ENCODE measurements at places on chromosomes 1 and 21.

GRCh38 chr1:177998696-177999631 lies 29.1 kb upstream of the SEC16B start:
- DNase-seq, result no peak

GRCh38 chr1:47764461-47765046 lies 232.6 kb downstream of the TRABD2B start:
- no peak for DNase-seq

DNA sequence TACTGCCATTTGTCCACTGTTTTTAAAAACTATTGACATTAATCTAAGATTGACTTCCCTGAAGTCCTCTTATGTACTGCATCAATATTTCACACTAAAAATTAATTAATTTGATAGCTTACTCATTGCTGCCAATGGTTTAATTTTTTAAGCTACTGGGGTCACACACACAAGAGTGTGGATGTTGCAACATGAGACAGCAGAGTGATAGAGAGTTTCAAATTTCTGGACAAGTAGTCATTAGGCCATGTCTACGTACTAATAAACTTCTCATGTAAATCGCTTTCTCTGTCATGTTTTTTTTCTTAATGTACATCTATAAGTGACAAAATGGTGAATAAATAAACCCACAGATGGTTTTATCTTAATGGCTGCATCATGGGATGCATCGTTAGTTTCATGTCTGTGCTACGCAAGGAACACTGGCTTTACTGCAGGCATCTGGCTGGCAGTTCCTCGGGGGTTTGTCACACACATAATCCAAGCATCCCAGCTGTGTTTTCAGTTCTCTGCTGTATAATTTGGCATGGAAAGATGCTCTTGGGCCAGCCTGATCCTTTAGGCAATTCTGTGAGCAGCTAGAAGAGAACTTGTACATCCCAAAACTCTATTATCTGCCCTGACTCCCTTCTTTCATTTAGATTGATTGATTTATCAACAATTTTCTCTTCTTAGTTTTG lies 16.4 kb upstream of the CHODL start:
- no peak for DNase-seq

- DNase-seq, result no peak
These were observed 63.4 kb upstream of the CSF1 start for GRCh38 chr1:109847251-109847650.

GRCh38 chr1:203871114-203871880 lies 9.9 kb downstream of the SNRPE start:
- peak; percentile 76 for DNase-seq

DNA sequence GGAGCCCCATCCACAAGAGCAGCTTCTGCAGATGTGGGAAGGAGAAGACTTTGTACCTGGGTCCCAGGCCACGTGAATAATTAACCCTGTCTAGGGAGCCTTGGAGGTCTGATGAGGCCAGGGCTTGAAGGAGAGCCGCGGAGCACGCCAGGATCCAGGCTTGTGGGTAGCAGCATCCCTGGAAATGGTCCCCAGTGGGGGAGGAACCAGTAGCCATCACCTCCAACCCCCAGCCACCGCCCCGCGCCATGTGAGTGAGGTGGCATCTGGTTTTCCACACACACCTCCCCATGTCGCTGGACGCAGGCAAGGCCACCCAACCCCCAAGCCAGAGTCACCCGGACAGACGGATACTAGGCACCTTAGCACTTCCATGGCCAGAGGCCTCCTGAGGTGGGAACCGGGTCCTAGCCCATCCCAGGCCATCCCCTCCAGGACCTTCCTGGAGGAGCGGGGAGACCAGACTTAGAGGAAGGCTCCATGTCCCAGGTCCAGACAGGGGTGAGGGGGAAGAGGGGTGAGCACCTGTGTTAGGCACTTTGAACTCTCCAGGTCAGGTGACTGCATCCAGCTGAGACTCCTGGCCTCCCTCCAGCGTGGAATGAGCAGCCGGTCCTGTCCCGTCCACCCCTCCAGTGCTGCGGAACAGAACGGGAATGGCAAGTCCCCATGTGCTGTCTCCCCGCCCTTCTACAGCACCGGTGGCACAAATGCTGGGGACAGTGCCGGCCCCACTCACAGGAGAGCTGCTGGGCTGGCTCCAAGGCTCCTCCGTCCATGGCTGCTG lies 53.2 kb downstream of the RIPK4 start:
- DNase-seq, result no peak

DNA sequence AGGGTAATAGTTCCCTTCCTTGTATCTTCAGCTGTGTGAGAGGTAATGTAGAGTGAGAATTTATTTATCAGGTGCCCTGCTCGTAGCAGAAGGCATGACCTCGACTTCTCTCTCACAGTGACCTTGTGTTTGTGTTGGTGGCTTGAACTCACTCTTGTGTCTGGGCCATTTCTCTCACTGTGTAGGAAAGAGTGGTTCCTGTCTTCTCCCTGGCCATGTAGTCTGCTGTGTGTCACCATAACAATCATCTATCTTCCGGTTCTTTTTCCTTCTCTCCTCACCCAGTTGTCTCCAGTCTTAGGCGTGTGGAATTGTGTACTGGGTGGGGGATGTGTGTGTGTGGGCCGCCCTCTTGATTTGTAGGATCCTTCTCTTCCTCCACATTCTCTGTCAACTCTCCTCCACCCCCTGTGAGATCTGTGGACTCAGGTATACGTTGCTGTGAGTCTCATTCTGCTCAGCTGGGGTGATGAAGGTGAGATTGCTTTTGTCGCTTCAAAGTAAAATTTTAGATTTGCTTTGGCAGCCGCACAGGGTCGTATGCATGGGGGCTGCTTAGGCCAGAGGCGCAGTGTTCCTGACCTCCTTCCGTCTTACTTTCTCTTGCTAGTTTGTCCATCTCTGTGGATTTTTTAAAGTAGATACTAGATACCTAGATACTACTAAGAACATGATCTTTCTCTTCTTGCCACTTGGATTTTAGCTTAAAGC lies 31.6 kb downstream of the MAPKAPK2 start:
- no peak for DNase-seq

GRCh38 chr1:98035602-98036002 lies 114.8 kb upstream of the DPYD start:
- no peak for DNase-seq

DNA sequence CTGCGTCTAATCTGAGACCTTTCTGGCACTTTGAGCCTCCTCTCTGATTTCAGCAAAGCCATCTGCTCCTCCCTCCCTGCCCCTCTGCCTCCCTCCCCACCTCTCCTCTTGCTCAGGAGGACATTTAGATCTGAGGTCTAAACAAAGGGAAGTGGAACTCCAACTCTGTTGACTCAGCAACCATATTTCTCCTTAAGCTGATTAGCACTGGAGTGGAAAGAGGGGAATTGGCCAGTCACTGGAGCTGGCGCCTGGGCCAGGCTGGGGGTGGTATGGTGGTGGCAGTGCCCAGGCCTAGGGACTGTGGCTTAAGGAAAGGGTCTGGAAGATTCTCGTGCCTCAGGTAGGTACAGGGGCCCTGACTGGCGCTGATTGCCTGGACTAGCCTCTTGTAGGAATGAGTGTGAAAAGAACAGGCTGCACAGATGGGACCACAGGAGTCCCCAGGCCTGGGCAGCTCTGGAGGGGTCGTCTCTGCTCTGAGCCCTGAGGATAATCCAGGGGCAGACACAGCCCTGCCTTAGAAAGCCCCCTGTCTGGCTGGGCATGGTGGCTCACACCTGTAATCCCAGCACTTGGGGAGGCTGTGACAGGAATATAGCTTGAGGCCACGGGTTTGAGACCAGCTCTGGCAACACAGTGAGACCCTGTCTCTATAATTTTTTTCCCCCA lies 11.9 kb downstream of the SH2D2A start:
- DNase-seq, result peak; percentile 41

DNA sequence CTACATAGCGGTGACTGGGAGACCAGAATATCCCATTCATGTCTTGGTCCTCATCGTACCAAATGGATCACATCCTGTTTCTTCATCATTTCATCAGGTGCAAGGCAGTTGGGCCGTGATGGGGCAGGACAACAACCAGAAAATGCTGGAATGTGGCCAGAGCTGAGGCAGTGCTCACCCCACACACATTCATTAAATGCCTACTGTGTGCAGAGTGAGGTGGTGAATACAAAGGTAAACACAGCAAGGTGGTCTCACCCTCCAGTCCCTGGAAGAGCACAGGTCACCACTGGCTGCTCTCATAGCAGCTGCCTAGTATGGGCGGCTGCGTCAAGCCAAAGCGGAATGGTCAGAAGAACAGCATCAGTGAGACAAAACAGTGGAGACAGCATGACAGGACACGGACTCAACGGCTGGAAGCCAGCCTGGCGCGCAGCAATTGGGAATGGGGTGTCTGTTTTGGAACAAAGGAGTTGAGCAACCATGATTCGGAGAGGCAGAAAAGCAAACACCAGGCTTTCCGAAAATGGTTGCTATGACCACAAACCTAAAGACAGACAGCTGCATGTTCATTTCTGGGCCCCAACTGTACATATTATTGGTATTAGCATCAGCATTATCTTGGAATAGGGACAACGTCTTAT lies 5.6 kb upstream of the ADAMTSL4 start:
- DNase-seq, result peak; percentile 34

DNA sequence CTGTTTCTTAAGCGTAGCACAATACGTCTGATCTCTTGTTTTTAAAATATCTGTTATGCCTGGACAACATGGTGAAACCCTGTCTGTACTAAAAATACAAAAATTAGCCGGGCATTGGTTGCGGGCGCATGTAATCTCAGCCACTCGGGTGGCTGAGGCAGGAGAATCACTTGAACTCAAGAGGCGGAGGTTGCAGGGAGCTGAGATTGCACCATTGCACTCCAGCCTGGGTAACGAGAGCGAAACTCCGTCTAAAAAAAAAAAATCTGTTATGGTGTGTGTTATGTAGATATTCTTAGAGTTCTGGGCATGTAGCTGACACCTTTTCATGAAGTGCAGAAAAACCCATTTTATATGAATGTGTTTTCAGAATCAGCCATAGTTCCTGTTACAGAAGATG lies 38.2 kb downstream of the RABGAP1L start:
- DNase-seq, result no peak

GRCh38 chr1:41608211-41608610 lies 123.7 kb upstream of the EDN2 start:
- peak; percentile 90 for DNase-seq

DNA sequence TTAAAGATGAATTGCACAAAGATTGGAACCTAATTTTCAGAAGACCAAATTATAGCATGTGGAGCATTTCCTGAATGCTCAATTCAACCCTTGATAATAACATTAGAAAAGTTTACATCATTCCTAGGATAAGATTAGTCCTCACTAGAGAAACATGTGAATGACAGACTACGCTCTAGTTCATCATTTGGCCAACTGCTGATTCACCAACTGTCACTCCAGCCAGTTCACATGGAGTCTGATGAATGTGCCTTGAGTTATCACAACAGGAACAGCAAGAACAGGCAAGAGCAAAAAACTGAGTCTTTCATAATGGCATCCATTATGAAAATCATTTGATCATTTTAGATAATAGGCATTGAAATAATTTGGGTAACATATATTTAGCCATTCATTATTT lies 415.9 kb downstream of the PTPRC start:
- no peak for DNase-seq

- no peak for DNase-seq
These were observed 56.4 kb downstream of the ADAMTS1 start for GRCh38 chr21:26788790-26789189.

GRCh38 chr1:180953291-180954004 lies 40.8 kb downstream of the KIAA1614 start:
- no peak for DNase-seq

GRCh38 chr1:10773376-10773775 lies 23.1 kb downstream of the CASZ1 start:
- no peak for DNase-seq

GRCh38 chr1:42086146-42086545 lies 67.1 kb upstream of the GUCA2B start:
- DNase-seq, result no peak

DNA sequence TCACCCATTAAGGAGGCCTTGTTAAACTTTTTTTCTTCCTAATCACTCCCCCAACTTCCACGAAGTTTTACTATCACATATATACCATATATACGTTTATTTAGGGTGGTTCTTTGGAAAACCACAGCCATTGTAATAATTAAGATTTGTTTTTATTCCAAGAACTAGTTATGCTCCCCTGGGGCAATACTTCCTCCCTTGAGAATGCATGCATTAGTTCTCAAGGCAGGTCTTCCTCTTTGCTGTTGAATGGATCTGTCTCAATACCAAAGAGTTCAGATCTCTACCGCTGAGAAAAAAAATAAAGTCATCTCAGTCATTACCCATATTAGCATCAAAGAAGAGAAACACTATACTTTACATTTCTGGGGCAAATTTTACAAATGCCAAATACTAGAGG lies 567.7 kb upstream of the RGS18 start:
- no peak for DNase-seq

DNA sequence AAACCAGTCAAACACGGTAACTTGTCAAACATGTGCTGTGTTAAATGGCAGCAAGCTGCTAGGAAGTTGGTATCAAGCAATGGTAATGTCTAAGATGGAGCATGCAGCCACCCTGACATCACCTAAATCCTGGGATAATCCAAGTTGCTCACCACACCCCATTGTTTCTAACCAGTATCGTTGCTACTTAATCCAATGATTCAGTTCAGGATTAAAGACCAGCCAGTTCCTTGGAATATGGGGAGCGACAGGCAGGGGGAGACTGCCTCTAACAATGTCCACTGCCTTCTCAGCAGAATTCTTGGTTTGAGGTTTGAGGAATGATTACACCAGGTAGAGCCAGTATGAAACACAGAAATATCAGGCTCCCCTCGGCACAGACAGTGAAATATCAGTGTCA lies 122.1 kb upstream of the IFFO2 start:
- no peak for DNase-seq

- DNase-seq, result peak; percentile 26
These were observed 387.8 kb upstream of the LYPLAL1 start for GRCh38 chr1:218785928-218786327.

GRCh38 chr1:96510911-96511310 lies 210.7 kb upstream of the PTBP2 start:
- DNase-seq, result no peak

- DNase-seq, result no peak
These were observed 84.3 kb downstream of the NPHP4 start for GRCh38 chr1:5907966-5908365.

DNA sequence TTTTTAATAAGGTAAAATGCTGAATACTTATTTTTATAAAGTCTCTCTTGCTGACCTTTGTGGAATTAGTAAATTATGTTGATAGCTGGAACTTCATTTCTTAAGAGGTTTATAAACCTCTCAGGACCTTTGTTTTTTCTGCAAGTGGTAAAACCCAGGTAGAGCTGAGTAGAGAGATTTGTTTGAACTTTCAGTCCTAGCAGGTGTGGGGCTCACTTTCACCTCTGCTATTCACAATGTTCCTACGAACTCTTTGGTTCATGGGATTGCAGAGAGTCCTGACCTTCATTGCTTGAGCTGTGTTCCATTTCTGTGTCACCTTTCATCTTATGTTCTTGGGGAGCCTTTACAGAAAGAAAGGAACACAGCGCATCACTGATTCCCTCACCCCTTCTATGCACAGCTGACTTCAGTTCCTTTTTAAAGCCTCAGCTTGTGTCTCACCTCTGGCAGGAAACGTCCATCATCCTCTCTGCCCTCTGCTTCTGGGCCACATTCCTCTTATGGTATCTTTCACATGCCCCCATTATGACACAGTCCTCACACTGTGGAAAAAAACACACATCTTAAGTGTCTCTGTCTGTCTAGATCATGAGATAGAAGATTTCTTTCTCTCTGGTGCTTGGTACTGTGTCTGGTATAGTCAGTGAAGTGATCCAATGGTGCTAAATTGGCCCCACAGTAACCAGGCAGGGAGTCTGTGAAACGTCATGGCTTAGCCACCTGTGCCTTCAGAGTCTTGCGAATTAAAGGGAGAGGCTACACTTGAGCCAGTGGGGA lies 262.5 kb upstream of the B3GALT2 start:
- no peak for DNase-seq

Data from fibroblast of upper back skin (primary cell).